CD4-positive, alpha-beta T cell treated with Interleukin-1 beta for 1 hour (primary cell): ENCODE measurements at places on chromosomes 4 and X.

DNA sequence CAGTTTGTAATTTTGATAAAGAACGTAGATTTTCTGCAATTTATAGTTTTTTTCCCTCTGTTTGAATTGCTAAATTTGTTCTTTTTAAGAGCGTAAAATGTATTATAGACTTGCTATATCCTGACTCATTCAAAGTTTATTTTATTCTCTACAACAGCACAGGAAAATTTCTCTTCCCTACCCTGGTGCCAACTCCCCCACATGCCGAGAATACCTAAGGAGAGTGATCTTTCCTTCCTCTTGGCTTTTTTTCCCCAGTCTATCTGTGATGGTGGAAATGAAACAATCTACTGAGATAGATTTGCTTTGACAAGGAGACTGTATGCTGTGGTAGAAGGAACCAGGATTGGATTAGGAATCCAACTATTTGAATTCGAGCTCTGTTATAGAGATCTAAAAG is 271.6 kb downstream of the TLL1 start:
- no peak for DNase-seq

- no peak for DNase-seq
Observed at GRCh38 chr4:134905061-134905460, 703.5 kb upstream of the PABPC4L start.

GRCh38 chr4:89307446-89308160 is at the start of gene GPRIN3:
GPRIN3 (minus strand) TSS chr4:89307800; CDS start chr4:89250110, 57,690 bp downstream.
- peak; percentile 66 for DNase-seq

DNA sequence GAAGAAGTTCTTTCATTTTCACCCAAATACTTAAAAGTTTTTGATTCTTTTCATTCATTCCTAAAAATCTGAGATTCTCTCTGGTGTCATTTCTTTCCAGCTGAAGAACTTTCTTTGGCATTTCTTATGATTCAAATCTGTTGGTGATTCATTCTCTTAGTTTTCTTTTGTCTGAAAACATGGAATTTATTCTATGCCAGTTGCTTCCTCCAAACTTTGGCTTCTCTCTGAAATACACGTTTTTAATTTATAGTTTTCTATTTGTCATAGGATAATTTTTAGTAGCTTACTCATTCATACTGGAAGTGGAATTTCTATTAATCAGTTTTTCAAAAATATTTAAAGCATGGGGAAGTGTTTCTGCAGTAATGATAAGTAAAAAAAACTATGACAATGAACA is 1012.0 kb downstream of the RPA4 start:
- DNase-seq = no peak

DNA sequence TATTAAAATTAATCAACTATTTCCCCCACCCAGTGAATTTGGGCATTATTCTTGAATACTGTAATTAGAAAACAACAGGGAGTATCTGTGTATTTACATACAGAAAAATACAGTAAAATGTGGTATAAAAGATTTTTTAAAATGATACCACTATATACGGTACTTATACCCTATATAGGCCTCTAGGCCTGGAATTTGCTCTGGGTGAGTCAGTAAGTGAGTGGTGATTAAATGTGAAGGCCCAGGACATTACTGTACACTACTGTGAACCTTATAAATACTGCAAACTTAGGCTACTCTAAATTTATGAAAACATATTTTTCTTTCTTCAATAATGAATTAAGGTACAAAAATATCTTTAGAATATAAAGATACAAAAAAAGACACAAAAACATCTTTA is 6.3 kb upstream of the CSN3 start:
- DNase-seq = no peak

GRCh38 chrX:2677764-2678163 is 13.3 kb upstream of the CD99 start:
- no peak for DNase-seq

- DNase-seq = no peak
Observed at GRCh38 chr4:168631241-168632162, 134.7 kb downstream of the PALLD start.

- DNase-seq = no peak
Observed at GRCh38 chrX:153689654-153690465, 2.1 kb downstream of the SLC6A8 start.
